ENCODE measurements at places on chromosomes 13 and 19. TPM values are rescaled to one million over a fixed set of nuclear protein-coding genes. Genes with fewer than 3 reads are reported as not detected.

ADGRE2 gene
- total RNA-seq: 0.59 TPM

DHRS12 gene
- total RNA-seq: 4.5 TPM

SIGLECL1 gene
- not detected for total RNA-seq

GNG7 gene
- 0.06 TPM for total RNA-seq

ZNF541 gene
- total RNA-seq: not detected

HIF3A gene
- not detected for total RNA-seq

GPR12 gene
- total RNA-seq: not detected

FXYD3 gene
- 0.13 TPM for total RNA-seq

BCL3 gene
- total RNA-seq: 88.4 TPM

All from A549 treated with DMSO at 1 μM for 4 hours (cell line).